ENCODE measurements at places on chromosomes 3 and 15. TPM values are rescaled to one million over a fixed set of nuclear protein-coding genes. Genes with fewer than 3 reads are reported as not detected.

SIDT1 gene
- total RNA-seq, result 8.8 TPM

- DNase-seq, result no peak
Observed at GRCh38 chr3:73136941-73137340, 75.5 kb downstream of the EBLN2 start.

C3orf49 gene
- not detected for total RNA-seq

- no peak for DNase-seq
Observed at GRCh38 chr15:66800584-66801235, 98.7 kb downstream of the SMAD6 start.

- no peak for DNase-seq
Observed at GRCh38 chr3:77571971-77572715, 532.2 kb downstream of the ROBO2 start.

DNA sequence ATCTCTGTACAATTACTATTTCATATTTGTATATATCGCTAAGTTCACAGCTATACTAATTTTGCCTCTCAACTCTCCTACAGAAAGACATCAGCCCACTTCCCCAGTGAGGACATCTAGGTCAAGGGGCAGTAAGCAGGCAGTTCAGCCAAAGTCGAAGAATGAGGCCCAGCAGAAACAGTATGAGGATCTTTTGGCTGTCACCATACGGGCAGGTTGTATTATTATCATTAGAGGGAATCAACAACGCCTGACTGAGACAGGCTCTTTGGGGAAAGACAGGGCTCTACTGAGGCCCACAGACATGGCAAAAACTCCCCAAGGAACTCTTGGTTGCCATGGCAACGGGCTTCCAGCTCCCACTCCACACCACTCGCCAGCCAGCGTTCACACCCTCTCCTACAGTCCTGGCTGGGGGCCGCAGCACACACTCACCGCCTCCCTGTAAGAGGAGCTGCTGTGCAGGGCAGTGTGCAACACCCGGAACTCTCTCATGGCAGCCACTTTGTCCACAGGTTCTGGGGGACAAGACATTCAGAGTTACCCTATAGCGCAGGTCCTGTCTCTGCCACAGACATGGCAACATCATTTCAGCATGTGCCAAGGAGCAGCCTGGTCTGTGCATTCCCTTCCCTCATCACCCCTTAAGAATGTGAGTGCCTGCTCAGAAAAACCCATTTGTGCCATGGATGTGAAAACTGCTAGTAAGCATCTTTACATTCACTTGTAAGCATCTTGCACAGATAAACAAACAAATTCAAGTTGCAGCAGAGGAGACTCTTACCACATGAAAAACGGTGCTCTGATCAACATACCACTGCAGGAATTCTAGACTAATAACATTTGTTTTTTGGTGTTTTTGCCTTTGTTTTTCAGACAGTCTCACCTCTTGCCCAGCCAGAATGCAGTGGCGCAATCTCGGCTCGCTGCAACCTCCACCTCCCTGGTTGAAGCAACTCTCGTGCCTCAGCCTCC is 8.8 kb downstream of the UBL7 start:
- DNase-seq, result no peak

GRCh38 chr15:41104234-41104633 is 11.8 kb downstream of the INO80 start:
- no peak for DNase-seq

DNA sequence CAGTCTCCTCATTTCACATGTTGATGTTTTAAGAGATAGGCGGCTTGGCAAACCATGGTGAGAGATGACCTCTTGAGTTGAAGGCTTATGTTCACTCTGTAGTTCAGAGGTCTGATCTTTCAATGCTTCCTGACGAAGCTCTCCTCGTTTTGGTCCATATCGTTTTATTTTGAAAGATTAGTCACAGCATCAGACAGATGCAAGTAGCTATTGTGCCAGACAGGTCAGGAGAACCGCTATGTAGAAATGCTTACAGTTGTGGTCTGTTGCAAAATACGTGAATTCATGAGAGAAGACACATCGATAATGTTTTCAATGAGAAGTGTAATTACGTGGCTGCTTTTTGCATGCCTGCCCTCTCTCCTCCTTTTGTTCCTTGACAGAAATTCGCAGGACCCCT is 47.5 kb downstream of the CHL1 start:
- DNase-seq, result no peak
